ENCODE measurements at places on chromosomes 7 and 10.
A peak's percentile ranks its signal among the peaks of the same experiment; 100 is the strongest.

GRCh38 chr7:155486783-155487508 is 29.0 kb downstream of the EN2 start:
- no peak for DNase-seq

GRCh38 chr7:43309706-43310022 is 197.2 kb downstream of the HECW1 start:
- no peak for DNase-seq

DNA sequence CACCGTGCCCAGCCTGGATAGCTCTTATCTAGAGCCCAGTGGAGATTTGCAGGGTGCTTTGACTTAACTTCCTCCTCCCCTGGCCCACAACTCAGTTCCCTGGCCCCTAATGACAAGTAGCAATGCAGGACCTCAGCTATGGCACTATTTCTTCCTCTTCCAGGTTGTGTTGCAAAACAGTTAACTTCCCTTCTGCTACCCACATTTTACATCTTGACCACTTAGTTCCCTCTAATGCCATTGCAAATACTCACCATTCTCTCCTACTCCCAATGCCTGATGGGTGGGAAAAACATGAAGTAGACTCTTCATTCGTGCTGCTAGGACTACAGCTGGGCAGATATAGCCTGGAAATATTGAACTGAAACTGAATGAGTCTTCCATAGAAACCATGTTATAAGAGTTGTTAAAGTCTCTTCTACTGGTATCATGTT is 39.1 kb upstream of the FGL2 start:
- no peak for DNase-seq

DNA sequence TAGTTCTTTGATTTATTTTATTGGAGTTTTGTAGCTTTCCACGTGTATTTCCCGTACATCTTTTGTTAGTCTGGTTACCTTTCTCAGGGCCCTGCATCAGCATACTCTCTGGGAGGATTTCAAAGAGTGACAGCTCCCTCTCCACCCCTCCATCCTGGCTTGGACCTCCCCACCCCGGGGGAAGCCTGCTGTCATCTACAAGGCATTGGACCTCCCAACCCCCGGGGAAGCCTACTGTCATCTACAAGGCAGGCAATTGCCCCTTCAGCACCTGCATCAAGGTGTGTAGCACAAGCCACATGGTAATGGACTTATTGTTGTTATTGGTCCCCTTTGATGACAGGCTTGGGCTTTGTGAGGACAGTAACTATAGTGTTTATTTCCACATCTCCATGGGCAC is 390.1 kb downstream of the TCERG1L start:
- no peak for DNase-seq

GRCh38 chr7:52944921-52945320 is 90.5 kb upstream of the POM121L12 start:
- DNase-seq: peak; percentile 14

- no peak for DNase-seq
These were observed 76.0 kb upstream of the DNAAF5 start for GRCh38 chr7:650339-651031.

DNA sequence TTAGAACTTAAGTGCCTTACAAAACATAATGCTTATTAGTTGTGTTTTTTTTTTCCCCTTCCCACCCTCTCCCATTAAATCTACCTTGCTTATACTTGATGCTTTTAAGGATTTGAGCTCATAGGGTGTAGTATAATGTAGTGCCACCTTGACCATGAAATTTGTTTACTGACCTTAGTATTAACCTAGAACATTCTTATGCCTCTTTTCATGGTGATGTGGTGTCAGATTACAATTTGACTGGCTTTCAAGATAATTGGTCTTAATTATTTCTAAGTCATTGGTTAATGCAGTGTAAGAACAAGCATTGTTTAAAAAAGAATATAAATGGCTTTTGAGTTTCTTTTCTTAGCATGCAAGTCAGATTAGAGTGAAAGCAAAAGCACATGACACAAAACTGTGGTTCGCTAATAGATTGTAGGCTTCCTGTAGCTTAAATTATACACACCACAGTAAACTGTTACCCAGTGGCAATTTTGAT is 61.8 kb downstream of the ADD3 start:
- no peak for DNase-seq

GRCh38 chr7:75789361-75789924 is 17.4 kb upstream of the CCL26 start:
- DNase-seq: no peak

DNA sequence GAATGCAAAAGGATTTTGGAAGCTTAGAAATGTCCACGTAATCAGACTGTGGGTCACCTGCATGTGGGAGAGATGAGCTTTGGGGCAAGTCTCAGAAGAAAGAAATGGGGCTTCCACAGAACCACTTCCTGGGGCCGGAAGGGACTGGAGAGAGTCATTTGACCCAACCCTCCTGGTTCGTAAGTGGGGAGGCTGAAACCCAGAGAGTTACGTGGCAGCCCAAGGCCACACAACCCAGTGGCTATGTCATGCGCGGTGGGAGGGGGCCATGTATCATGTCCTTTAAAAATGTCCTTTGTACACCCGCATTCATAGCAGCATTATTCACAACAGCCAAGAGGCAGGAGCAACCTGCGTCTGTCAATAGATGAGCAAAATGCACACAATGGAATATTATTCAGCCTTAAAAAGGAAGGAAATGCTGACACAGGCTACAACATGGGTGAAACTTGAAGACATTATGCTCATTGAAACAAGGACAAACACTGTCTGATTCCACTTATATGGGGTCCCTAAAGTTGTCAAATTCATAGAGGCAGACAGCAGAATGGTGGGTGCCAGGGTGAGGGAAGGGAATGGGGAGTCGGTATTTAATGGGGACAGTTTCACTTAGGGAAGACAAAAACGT is 15.1 kb downstream of the CAMK2B start:
- DNase-seq: no peak

DNA sequence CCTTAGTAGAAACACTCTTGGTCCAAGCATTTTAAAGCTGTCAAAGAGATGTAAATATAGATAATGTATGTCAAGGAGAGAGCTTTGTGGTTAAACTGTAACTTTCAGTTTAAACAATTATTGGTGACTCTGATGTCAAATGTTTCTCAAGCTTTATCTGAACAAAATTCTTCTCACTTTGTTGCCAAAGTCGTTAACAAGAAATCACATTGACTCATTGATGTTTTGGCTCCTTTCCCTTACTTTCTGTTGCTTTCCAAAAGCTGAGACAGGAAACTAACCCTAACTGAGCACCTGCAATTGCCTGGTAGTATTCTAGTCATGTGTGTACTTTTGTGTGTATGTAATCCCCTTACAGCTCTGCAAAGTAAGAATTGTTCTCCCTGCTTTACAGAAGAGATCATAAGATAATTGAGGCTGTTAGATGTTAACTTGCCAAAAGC is 108.5 kb downstream of the CFTR start:
- no peak for DNase-seq

DNA sequence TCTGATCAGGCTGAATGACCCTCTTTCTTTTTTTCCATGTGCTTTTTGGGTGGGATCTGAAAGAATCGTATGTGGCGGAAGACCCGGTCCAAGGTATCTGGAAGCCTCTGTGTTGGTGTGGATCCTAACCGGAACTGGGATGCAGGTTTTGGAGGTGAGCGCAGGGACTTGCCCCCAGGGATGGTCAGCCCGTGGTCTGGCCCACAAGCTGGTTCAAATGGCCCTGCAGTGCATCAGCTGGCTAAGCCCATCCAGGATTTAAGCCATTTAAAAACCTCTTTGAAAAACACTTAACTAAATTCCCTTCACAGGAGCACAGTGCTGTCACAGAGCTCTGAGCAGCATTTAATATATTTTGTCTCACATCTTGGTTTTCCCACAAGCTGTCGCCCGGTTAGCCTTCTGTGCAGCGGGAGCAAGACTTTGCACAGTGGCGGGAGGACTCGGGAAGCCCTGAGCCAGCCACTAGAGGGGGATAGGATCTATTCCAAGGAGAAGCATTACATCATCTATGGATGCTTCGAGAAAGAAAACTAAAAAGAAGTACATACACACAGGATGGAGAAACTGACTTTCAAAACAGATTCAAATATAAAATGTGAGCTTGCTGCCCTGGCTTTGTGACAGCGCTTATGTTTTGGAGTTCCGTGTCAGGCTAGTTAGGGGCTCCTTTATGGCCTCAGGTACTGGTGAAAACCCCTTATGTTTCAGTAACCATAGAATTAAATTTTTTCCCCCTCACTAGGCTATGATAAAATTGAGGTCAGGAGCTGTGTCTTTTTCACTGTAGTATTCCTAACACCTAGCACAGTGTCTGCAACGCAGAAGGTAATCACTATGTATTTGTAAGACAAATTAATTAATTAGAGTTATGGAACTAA is 11.3 kb downstream of the CPA2 start:
- DNase-seq: peak; percentile 71

GRCh38 chr7:16419859-16420258 is 1.5 kb downstream of the CRPPA start:
- no peak for DNase-seq

- no peak for DNase-seq
These were observed 6.0 kb upstream of the ELFN1 start for GRCh38 chr7:1663857-1664651.

- no peak for DNase-seq
These were observed 262.1 kb downstream of the CREB5 start for GRCh38 chr7:28674359-28674782.

- DNase-seq: no peak
These were observed 495.5 kb upstream of the C7orf33 start for GRCh38 chr7:148095066-148095465.

DNA sequence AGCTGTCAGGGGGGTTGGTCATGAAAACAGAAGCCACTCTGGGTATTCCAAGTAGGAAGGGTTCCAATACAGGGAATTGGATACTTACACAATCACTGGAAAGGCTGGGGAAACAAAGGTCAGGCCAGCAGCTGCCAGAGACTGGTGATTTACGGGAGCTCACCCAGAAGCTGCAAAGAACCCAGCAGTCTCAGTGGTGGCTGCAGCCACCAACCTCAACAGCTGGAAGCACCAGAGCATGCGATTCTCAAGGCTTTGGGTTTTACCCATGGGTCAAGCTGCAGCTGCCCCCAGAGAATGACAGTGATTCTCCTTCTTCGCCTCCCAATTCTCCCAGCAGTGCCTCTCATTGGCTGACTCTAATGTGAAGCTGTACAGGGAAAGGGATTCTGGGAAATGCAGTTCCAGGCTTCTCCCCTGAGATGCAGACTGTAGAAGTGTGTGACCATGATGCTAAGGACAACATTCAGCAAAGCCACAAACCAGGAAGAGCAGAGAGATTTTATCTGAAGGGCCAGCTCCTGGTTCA is 107.2 kb upstream of the TCF7L2 start:
- peak; percentile 4 for DNase-seq

GRCh38 chr10:70337201-70337651 is 45.2 kb downstream of the LRRC20 start:
- peak; percentile 44 for DNase-seq
